Suppressor macrophage treated with lipopolysaccharide for 4 hours (primary cell): ENCODE measurements at places on chromosomes 5 and 9.

DNA sequence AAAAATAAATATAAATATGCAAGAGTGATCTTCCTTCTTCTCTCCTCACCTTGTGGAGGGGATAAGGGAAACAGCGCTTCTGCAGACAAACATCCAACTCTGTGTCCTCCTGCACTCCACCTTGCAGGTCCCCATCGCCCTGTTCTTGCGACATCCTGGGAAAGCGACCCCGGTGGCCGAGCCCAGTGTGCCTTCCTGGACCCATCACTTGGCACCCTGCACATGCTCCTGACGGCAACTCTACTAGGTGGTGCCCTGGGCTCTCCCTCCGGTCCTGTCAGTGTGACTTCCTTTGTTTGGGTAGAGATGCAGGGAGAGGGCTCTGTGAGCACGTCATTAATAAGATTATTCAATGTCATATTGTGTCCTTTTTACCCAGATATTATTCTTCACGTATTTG is 266.0 kb upstream of the ADAMTS16 start:
- no peak for DNase-seq

- no peak for DNase-seq
Measured at GRCh38 chr9:93303806-93304573, 120.1 kb downstream of the WNK2 start.

DNA sequence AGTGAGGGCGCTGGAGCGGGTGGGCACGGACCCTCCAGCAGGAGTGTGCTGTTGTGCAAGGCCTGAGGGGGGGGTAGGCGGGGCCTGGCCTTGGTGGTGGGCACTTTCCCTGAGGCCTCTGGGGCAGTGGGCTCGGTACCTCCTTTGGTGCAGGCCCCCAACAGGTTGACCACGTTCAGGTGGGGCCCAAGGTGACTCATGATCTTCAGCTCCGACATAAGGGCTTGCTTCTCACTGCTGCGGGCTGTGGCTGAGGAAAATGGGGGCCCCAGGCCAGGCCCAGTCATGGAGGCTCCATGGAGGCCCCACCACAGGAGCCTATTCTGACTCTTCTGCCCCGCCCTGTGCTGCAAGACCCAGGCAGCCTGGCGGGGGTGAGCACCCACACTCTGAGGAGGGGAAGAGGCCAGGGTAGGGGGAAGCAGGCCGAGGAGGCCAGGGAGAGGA is 31.5 kb downstream of the PDGFRB start:
- DNase-seq: peak; percentile 56

GRCh38 chr9:107177857-107178256 is 105.2 kb upstream of the RAD23B start:
- DNase-seq: no peak

DNA sequence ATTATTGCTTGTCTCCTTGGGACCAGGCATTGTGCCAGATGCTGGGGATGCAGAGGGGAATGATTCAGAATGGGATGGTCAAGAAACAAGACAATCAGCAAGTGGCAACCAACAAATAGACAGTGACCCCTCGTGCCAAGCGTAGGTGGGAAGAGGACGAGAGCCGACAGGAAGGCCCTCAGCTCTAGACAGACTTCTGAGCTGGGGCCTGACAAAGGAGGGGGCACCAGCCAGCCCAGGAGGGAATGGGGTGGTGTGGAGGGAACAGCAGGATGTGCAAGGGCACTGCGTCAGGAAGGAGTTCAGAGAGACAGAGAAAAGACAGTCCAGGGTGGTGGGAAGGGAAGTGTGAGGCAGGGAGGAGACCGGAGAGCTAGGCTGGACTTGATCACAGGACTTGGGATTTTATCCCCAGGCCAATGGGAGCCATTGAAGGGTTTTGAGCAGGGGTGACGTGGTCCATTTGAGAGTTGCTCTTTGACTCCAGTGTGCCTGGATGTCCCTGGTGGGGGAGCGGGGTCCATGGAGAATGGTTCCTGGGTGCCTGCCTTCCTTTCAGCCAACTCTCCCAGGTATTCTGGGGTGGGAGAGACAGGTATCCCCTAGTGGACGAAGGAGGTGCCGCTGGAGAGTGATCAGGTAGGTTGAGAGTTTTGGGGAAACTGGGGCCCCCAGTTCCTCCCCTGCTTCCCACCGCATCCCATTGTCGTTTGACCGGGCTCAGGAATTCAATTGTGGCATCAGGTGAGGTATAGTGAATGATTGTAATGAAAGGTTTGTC is 79.3 kb upstream of the ZNF618 start:
- no peak for DNase-seq

DNA sequence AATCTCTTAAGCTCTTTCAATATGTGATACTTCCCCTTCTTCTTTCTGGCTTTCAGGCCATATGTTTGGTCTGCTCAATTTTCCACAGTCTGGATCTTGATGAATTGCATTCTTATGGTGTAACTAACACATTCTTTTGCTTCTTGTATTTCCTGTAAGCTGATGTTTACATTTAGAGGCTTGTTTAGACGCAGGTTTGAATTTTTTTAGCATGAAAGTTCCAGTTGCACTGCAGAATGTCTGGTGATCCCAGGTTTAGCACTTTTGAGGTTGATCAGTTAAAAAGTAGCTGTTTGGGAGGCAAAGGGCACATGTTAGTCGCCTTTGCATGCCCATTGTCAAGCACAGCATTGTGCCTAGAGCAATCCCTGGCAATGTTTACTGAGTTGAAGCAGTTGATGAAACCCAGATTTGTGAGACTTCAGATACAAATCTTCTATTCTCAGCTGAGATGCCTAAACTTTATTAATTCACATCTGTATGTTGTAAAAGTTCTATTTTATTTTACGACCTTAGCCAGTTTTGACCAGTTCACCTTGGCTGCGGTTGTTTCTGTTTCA is 59.6 kb upstream of the SPATA31C2 start:
- DNase-seq: no peak

- DNase-seq: peak; percentile 69
Measured at GRCh38 chr5:54229041-54229780, 81.2 kb downstream of the ARL15 start.
